SW 1271 (cell line): ENCODE measurements at places on chromosomes 2 and 18.

DNA sequence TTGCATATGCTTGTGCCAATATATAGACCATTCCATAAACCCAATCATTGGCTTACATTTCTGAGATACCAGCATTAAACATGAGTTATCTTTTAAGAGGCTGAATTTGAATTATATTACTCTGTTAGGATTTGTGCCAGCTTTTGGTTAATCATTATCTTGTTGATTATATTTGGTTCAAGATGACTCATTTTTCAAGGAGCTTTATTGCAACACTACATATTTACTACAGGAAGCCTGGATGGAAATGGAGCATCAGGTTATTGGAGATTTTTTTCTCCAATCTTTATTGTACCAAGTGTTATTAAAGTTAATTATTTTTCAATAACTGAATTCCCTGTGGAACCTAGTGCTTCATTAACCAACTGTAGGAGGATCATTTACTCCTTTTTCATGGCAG lies 26.4 kb downstream of the EML4 start:
- no peak for DNase-seq

DNA sequence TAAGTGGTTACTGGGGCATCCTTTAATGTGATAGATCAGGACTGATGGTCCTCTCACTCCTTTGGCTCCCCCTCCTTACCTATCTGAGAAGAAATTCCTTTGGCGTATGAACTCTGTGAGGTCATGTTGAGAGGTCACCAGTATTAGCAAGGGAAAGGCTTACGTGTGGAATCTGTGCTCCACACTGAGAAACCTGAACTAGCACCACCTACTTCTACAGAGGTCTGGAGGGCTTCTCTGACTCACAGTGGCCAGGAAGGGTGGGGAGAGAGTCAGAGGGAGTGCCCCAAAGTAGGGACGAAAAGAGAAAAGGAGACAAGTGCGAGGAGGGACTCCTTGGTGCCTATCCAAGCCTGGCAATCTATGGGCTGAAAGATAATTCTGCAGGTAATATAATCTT lies 348.6 kb downstream of the TNS1 start:
- no peak for DNase-seq

DNA sequence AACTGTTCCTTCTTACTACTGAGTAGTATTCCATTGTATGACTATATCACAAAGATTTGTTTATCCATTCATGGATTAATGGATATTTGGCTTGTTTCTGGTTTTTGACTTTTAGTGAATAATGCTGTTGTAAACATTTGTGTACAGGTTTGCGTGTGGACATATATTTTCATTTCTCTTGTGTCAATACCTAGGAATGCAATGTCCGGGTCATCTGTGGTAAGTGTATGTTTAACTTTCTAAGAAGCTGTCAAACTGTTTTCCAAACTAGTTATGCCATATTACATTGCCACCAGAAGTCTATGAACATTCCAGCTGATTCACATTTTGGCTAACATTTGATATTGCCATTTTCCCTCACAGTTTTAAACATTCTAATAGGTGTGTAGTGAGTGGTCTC lies 29.1 kb upstream of the SLC16A14 start:
- DNase-seq, result no peak

GRCh38 chr18:2316751-2317696 lies 254.3 kb downstream of the METTL4 start:
- DNase-seq, result no peak

GRCh38 chr2:233217892-233218377 lies 33.5 kb upstream of the ATG16L1 start:
- DNase-seq, result no peak

- DNase-seq, result no peak
Observed at GRCh38 chr2:214593727-214594126, 182.9 kb downstream of the VWC2L start.

DNA sequence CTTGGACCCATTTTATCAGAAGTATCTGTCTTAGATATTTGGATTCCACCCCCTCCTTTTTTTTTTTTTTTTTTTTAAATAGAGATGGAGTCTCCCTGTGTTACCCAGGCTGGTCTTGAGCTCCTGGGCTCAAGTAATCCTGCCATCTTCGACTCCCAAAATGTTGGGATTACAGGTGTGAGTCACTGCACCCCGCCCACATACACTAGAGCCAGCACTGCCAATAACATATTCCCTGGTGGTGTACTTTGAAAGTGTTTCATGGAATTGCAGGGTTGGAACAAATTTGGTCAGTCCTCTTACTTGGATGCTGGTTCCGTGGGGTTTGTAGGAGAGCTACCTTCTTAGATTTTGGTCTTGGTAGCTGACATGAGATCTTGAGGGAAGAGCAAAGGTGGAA lies 15.0 kb downstream of the PDCL3 start:
- DNase-seq, result no peak

- DNase-seq, result no peak
Observed at GRCh38 chr2:46066601-46067000, 230.6 kb upstream of the EPAS1 start.

DNA sequence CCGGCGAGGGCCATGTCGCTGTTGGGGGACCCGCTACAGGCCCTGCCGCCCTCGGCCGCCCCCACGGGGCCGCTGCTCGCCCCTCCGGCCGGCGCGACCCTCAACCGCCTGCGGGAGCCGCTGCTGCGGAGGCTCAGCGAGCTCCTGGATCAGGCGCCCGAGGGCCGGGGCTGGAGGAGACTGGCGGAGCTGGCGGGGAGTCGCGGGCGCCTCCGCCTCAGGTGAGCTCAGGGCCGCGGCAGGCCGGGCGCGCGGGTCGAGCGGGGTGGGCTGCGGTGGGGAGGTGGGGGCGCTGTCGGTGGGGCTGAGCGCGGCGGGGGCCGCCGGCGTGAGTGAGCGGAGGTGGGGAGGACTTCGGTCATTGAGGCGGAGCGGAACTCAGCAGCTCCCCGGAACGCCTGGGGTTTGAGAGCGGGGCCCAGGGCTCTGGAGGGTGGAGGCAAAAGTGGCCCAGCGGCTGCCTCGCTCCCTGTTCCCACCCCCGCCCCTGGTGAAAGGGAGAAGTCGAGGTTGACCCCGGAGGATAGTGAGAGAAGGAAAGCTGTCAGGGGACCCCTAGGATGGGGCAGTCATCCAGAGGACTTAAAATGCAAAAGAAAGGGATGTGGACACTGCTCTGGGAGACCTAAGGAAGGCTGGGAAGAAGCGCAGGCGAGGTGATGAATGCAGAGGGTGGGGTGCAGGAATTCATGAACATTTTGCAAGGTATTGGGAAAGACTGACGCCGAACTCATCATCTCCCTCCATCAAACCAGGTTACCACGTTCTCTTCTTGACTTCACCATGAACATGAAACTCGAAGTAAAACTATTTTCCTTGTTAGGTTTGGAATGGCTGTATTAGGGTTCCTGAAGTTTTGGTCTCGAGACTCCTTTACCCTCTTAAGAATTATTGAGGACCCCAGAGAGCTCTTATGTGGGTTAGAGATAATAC lies 633 bp downstream of the MALT1 start:
- DNase-seq, result no peak

DNA sequence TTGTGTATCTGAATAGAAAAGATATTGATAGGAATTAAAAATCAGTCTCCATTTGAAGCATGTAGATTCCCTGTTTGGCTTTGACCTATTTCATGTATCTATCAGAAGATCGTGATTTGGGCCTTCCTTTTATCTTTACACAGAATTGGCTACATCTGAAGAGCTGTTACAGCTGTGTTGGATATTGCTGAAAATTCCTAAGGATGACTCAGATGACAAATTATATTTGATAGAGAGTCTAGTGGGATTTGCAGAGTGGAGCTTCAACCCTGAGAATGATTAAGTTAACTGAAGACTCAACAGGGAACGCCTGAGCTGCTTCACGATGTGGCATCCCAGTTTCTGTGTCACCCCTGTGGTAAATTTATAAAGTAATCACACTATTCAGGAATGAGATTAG lies 4.9 kb upstream of the COL3A1 start:
- no peak for DNase-seq

- no peak for DNase-seq
Observed at GRCh38 chr2:18527326-18527725, 33.1 kb downstream of the RDH14 start.

GRCh38 chr2:192278701-192279100 lies 84.0 kb upstream of the TMEFF2 start:
- DNase-seq, result no peak

GRCh38 chr2:11068856-11069526 lies 86.3 kb upstream of the SLC66A3 start:
- DNase-seq, result no peak

DNA sequence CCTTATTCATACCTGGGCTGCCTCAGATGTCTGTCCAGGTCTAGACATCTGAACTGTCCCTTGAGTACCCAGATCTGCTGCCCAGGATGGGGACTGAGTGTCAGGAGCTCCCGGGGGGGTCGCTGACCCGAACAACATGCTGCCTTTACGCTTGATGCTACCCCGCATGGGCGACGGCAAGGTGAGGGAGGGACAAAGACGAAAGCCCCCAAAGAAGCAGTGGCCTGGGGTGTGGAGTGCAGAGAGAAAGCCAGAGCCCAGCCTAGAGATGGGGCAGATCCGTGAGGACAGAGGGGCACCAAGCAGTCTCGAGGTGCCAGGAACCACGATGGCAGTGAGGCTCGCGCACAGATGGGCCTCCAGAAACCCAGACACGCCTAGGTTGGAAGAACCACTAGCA lies 234.7 kb downstream of the ATAD2B start:
- no peak for DNase-seq

DNA sequence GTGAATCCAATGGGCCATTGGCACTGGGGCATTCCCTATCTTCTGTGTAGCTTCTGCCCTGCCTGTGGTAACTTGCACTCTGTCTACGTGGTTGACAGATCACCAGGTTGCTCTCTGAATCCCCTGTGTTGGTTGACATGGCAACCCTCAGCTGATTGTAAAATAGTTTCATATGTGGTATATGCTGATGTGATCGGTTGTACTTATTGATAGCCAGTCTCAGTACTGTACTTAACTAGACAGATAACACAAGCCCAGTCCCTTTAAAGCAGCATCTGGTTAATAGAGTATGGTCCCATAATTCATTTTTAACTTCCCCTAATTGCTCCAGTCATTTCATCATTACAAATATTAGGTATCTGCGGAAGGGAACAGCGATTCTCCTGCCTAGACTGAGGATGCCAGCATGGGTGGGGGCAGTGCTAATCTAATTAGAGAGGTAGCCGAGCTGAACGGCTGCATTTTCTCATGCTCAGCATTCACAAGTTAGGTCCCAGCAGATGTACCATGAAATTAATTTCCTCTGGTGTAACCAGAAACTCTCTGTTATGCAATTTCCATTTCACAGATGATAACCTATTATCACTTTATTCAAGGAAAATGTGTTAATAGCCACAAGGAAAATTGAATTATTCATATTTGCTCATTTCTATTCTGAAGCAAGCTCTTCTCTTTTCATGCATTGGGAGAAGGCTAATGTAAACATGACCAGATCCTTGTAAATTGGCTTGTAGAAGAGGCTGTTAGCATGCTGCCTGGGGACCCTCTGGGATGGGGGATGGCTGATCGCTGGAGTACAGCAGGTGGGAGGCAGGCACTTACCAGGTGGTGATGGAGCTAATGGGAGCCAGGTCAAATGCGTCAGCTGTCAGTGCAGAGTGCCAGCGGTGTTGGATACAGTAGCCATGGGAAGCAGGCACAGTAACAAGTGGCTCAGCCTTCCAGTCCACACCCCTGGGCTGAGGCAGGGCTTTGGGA lies 608.3 kb downstream of the GALR1 start:
- DNase-seq, result no peak

DNA sequence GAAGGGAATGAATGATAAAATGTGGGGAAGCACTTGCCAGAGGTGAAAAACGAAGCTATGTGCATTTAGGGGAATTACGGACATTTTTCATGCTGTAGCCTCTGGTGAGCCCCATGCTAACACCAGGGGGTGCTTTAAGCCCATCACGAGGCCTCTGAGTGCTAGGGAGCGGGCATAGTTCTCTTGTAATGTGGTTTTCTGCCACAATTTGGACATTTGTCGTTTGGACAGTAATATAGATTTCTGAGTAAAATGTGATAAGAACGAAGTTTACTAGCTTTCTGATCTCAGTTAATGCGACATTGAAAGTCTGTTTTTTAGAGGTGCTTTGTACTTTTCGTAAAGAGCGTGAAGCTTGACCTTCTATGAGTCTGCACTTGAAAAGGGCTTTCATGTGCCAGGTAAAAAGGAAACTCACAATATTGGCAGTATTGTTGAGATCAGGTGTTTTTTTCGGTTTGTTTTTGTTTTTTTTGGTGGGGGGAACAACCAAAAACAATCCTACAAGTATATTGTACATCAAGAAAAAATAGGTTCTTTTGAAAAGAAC lies 50.6 kb downstream of the TRAF3IP1 start:
- no peak for DNase-seq

DNA sequence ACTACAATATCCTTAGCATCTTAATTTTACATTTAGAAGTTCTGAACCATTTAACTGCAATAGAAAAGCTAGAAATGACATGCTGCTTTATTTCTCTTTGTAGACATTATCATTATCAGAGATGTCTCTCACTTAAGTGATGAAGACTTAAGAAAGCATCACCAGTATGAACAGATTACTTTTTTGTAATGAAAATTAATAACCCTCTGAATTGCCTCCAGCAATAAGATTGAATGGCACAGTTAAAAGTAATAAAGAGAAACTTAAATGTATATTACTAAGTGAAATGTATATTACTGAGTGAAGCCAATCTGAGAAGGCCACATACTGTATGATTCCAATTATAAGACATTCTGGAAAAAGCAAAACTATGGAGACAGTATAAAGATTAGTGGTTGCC lies 89.4 kb downstream of the PID1 start:
- DNase-seq, result no peak

DNA sequence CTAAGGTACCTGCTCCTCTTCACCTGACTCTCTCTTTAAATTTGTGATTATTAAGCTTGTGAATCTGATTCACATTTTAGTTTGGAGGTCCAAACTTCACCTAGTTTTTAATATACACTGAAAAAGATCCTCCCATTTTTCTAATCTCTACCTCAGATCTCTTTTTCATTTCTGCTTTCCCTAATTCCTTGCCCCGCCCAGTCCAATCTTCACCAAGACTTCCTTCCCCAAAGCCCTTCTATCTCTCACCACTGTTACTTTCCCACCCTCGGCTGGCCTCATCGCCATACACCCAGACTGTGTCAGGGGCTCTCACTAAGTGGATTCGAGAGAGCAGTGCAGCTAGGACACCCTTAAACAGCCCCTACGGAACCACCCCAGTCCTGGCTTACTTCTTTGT lies 40.0 kb downstream of the LBH start:
- no peak for DNase-seq

GRCh38 chr2:219350710-219351221 lies 18.2 kb upstream of the RESP18 start:
- no peak for DNase-seq

DNA sequence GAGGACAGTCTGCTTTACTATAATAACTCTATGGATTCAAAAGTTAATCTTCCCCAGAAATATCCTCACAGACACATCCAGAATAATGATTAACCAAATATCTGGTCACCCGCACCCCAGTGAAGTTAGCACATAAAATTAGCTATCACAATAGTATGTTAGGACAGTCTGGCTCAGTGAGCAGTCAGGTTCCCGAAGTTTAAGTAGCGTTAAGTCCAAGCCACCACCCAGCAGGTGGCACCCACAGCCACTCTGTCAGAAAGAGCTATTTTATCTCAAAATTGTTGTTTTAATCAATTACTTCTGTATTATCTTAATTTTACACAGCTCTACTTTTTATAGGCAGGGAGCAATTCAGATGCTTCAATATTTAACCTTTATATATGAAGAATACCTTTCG lies 537.5 kb downstream of the MBD2 start:
- no peak for DNase-seq

GRCh38 chr2:234203135-234203984 lies 152.9 kb downstream of the SPP2 start:
- DNase-seq, result peak; percentile 79

- no peak for DNase-seq
Observed at GRCh38 chr2:159155320-159155719, 131.2 kb downstream of the WDSUB1 start.
